ENCODE measurements at places on chromosomes 7 and 10. TPM values are rescaled to one million over a fixed set of nuclear protein-coding genes. Genes with fewer than 3 reads are reported as not detected.

Gene RAPGEF5
- 10.8 TPM for polyA plus RNA-seq

Gene VWA2
- not detected for polyA plus RNA-seq

Gene PRLHR
- polyA plus RNA-seq, result not detected

Gene PARD3
- 38.4 TPM for polyA plus RNA-seq

- peaks cover 8% of the 10 kb centered on the region for H3K27me3 ChIP-seq
- H3K4me3 ChIP-seq, result no peak overlapping the region
- DNase-seq, result no peak
Measured at GRCh38 chr7:4523873-4524272, 158.2 kb upstream of the FOXK1 start.

Gene TIMM23
- polyA plus RNA-seq, result 123 TPM

DNA sequence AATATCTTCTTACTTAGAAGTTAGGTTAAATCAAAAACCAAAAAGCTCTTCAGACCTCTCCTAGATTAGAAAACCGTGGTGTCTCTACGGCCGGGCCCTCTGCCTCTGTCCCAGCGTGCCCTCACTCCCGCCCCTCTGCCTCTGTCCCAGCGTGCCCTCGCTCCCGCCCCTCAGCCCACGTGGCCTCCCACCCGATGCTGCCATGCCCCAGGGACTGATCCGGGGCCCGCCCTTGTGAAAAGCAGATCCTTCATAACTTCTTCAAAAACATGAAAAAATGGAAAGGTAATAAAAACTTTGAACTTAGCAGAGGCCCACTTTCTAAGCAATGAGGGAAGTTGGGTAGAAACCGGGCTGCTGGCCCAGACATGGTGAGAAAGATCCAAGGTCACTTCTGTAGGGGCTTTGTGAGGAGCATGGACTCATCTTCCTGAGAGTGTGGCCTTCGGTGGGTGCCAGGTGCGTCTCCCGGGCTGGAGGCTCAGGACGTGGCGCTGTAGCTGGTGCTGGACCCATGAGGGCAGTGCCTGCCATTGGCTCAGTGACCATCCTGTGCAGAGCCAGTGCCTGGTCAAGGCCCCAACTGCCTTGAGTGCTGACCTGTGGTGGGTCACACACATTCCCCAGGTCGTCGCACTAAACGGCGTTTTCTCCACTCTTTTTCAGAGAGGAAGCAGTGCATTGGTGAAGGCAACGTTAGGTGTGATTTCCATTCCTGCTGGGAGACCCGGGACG, 4.9 kb upstream of the DPYSL4 start:
- no peak overlapping the region for H3K4me3 ChIP-seq
- no peak overlapping the region for H3K27ac ChIP-seq
- H3K36me3 ChIP-seq, result no peaks in the 10 kb centered on the region
- H3K27me3 ChIP-seq, result peaks cover 8% of the 10 kb centered on the region

DNA sequence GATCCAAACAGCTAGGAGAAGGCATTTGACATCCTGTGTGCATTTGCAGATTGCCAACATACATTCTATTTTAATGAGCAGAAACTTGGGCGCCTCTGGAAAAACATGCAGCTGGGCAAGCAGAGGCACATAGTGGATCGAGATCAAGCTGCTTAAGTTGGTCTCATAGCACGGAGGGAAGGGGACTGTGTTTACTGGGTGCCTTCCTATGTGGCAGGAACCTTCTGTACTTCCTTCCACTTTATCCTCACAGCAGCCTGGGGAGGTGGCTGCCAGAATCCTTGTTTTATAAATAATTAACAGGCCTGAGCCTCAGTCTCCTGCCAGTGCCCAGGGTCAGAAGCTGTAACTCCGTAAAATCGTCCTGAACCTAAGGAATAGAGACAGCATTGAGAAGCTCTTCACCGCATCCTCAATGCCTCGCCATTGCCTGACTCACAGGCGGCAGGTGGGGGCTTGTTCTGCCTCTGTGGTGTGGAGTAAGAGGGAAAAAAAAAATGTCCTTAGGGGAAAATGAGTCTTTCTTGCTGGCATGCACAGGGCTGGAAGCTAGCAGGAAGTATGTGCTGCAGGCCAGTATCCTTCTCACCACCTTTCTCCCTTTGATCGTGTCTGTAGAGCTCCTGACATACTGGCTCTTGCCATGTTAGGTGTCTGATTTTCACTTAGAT, 6.2 kb downstream of the VWA2 start:
- H3K4me3 ChIP-seq, result no peak overlapping the region
- H3K36me3 ChIP-seq, result no peaks in the 10 kb centered on the region
- peaks cover 37% of the 10 kb centered on the region for H3K27me3 ChIP-seq
- no peaks in the 10 kb centered on the region for H3K4me1 ChIP-seq

Gene FKBP14
- polyA plus RNA-seq, result 2.5 TPM

Measured in heart left ventricle (tissue), 16 donors.